ENCODE measurements at places on chromosomes 16 and 17.
A peak's percentile ranks its signal among the peaks of the same experiment; 100 is the strongest.

- no peak for DNase-seq
Measured at GRCh38 chr17:4097165-4097960, 45.5 kb downstream of the ZZEF1 start.

GRCh38 chr16:17606460-17606859, 135.7 kb upstream of the XYLT1 start:
- no peak for DNase-seq

- no peak for DNase-seq
Measured at GRCh38 chr17:33667052-33667509, 374.0 kb upstream of the ASIC2 start.

DNA sequence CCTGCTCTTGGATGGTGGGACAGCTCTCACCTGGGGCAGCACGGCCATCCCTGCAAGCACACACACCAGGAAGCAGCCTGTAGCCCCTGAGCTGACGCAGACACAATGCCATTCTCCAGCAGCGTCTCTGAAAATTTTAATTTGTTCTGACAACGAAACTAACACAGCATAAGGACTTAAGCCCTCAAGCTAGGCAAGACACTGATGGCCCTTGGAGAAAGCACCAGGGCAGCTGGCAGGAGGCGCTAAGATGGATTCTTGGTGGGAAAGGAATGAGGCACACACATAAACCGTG, 2.7 kb upstream of the LIMD2 start:
- no peak for DNase-seq

DNA sequence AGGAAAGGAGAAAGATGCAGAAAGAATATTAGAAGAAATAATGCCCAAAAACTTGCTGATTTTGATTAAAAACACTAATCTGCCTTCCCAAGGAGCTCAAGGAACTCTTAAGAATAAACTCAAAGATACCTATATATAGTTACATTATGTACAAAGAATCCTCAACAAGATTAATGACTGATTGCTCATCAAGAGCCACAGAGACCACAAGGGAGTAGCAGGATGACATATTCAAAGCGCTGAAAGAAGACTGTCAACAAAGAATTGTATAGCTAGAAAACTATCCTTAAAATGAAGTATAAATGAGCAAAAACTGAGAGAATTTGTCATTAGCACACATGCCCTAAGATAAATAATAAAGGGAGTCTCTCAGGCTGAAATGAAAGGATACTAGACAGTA, 6.2 kb downstream of the LPCAT2 start:
- DNase-seq: no peak

- no peak for DNase-seq
Measured at GRCh38 chr16:13036600-13036999, 135.2 kb downstream of the SHISA9 start.

GRCh38 chr16:8137606-8138005, 452.7 kb downstream of the TMEM114 start:
- no peak for DNase-seq

GRCh38 chr17:51461578-51462004, 201.2 kb downstream of the UTP18 start:
- peak; percentile 39 for DNase-seq

DNA sequence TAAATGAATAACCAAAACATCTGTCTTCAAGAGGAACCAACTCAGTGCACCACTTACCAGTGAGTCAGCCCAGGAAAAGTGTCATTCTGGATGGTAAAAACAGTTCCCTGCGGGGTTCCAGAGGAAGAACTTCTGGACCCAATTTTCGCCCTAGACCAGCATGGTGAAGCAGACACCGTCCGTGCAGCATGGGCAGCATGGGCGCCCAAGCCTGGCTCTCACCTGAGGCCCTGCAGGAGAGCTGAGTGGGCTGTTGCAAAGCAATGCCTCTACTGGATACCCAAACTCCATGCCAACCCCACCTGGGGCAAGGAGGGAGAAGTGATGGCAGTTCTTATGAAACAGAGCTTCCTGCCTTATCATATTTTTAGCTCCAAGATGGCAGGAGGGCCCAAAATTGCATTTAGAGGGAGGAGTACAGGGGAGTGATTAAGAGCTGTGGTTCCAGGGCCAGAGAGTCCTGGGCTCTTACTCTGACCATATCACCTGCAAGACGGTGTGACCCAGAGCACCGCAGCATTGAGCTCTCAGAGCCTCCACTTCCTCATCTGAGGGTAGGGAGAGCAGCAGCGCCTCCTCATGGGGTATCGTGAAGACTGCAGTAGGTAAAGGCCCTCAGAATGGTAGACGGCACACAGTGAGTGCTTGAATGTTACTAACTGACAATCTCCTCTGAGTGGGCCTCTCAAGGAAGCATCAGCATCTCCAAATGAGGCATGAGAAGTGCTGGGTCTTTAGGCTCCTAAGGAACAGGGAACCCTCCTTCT, 16.6 kb upstream of the INPP5K start:
- DNase-seq: no peak

GRCh38 chr17:32976605-32977004, 15.0 kb upstream of the SPACA3 start:
- no peak for DNase-seq

DNA sequence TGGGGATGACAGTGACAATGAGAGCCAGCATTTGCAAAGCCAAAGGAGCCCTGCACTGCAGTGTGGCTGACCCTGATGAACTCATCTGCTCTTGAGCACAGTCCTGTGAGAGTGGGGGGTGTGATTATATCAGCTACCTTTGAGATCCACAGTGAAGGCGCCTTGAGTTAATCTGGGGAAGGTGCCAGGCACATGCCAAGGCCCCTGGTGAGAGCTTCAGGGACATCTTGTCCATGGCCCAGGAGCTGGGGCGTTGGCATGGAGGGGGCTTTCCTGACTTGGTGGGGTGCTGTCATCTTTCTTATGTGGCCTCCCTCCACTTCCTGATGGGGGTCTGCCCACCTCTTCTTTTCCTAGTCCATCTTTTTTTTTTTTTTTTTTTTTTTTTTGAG, 86.5 kb downstream of the SNX29 start:
- DNase-seq: no peak
